ENCODE measurements at places on chromosomes 12 and 14.

GRCh38 chr12:29992366-29992765 is 208.6 kb upstream of the TMTC1 start:
- DNase-seq = no peak

DNA sequence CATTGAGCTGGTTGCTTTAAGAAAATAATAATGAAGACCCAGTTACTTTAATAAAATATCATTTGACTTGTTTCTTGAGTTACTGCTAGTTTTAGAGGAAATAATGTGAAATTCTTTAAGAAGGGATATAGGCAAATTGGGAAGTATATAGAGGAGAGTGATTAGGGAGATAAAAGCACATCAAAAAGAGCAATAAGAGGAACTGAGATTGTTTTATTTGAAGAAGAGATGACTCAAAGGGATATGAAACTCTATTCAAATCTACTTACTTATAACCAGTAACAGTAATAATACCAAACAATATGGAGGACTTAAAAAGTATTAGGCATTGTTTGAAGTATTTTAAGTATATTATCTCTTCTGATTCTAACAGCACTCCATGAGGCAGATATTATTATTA is 37.1 kb downstream of the LRRK2 start:
- no peak for DNase-seq

- DNase-seq = no peak
These were observed 113.0 kb downstream of the TBC1D30 start for GRCh38 chr12:64937452-64937851.

- no peak for DNase-seq
These were observed 28.6 kb upstream of the CORO1C start for GRCh38 chr12:108759924-108760323.

DNA sequence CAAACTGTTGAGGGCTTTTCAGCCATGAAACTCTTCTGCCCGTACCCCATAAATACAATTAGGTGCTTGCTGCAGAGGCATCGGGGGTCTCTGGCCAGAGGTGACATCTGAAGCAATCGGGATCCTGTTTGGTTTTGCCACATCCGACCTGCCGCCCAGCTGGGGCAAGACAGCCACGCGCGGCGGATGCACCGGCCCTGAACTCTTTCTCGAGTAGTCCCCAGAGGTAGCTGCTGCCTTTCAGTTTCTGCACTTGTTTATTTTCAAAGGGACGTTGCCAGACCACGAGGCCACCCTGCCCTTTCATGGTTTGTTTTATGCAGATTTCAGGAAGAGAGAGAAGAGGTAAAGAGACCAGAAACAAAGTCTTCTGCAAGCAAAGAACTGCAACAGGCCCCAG is 10.6 kb upstream of the MLXIP start:
- DNase-seq = no peak
